Stimulated activated CD4-positive, alpha-beta T cell treated with anti-CD3 and anti-CD28 coated beads, Interleukin-12 subunit alpha, Interleukin-12 subunit beta, amount 100 ng/mL, for 48 hours (primary cell): ENCODE measurements at places on chromosomes 5 and 9.

- DNase-seq, result no peak
These were observed 145.6 kb downstream of the DAB2IP start for GRCh38 chr9:121797081-121797480.

DNA sequence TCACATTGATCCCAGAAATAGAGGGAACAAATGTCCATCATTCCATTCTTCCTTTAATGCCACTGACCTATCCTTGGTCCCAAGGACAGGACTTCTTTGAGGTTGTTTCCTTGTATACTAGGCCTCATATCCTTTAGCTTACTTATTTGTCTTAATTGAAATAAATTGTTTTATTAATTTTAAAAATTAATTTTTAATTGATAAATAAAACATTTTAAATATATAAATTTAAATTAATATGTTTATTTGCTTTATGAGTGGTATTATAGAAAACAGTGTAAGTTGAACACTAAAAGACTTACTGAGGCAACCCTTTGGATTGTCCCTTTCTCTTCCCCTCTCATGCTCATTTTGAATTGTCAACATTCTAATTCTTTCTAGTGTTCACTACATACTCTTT lies 556.9 kb upstream of the NUDT12 start:
- no peak for DNase-seq

- no peak for DNase-seq
These were observed 42.6 kb downstream of the HMGCS1 start for GRCh38 chr5:43270645-43271044.

GRCh38 chr5:74541381-74541781 lies 99.1 kb downstream of the ENC1 start:
- no peak for DNase-seq

DNA sequence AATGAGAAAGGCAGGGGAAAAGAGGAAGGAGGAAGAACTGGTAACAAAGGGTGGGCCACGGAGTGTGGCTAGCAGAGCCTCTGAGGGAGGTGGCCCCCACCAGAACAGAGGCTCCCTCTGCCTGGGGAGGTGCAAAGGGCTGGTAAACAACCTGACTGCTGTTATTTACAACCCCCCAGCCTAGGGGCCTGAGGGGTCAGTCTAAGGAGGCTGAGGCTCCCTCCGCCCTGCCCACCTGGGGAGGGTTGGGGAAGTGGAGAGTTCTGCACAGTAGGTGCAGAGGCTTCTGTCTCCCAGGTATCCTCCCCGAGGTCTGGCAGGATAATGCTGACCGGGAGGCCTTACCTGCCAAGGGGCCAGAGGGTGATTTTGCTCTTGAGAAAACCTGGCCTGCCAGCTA lies 35.6 kb upstream of the SMU1 start:
- DNase-seq, result no peak

GRCh38 chr9:121009650-121010049 lies 40.4 kb downstream of the C5 start:
- no peak for DNase-seq
